ENCODE measurements at places on chromosomes 11 and 22. TPM values are rescaled to one million over a fixed set of nuclear protein-coding genes. Genes with fewer than 3 reads are reported as not detected.

DNA sequence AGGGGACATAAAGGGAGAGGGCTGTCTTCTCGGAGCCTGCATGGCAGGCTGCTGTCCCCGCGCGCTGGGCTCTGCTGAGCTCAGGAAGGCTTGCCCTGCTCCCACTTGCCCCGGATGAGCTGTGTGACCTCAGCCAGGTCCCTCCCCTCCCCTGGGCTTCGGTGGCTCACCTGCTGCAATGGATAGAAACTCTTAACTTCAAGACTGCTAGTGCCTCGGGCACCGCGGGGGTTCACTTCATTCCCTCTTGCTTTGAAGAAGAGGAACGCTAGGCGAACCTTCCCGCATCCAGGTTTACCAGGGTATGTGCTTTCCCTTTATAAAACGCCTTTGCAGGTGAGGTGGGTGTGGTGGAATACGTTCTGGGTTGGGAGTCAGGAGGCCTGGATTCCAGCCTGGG, 115.0 kb downstream of the PHF21B start:
- no peaks in the 10 kb centered on the region for H3K4me1 ChIP-seq
- no peak for DNase-seq
- H3K27me3 ChIP-seq: no peaks in the 10 kb centered on the region
- no peaks in the 10 kb centered on the region for H3K36me3 ChIP-seq
- no peak overlapping the region for H3K4me3 ChIP-seq

GRCh38 chr11:98772893-98773292, 247.9 kb upstream of the CNTN5 start:
- no peaks in the 10 kb centered on the region for H3K4me1 ChIP-seq
- no peak for DNase-seq
- no peaks in the 10 kb centered on the region for H3K36me3 ChIP-seq
- no peaks in the 10 kb centered on the region for H3K27me3 ChIP-seq
- H3K4me3 ChIP-seq: no peak overlapping the region

Gene PNPLA3
- not detected for total RNA-seq

Gene LRRC4C
- 3.2 TPM for total RNA-seq

GRCh38 chr11:57751676-57752253, at the start of gene BTBD18:
TSS of gene BTBD18 (minus strand) at chr11:57751819. CDS start at chr11:57751188, 631 bp downstream.
- no peaks in the 10 kb centered on the region for H3K36me3 ChIP-seq
- no peak within 1 kb of the TSS for H3K4me3 ChIP-seq
- no peak for DNase-seq
- H3K4me1 ChIP-seq: no peaks in the 10 kb centered on the region
- H3K27ac ChIP-seq: no peak within 1 kb of the TSS
- H3K27me3 ChIP-seq: no peaks in the 10 kb centered on the region

DNA sequence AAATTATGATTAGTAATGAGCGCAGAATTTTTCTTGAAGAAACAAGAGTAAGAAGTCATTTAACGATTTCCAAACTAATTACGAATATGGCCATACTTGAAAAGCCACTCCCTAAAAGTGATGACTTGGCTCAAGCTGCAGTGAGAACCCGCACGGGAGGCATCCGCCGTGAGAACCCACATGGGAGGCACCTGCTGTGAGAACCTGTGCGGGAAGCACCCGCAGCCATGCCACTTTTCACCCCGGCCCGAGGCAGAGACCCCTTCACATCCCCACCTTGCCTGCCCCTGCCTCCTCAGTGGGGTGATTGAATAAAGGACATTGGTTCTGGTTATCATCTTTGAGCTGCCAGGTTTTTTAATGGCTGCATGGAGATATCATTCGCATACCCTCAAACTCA, 89.7 kb downstream of the BRD1 start:
- H3K27me3 ChIP-seq: no peaks in the 10 kb centered on the region
- no peak overlapping the region for H3K27ac ChIP-seq
- H3K36me3 ChIP-seq: no peaks in the 10 kb centered on the region
- no peak for DNase-seq
- no peak overlapping the region for H3K4me3 ChIP-seq

DNA sequence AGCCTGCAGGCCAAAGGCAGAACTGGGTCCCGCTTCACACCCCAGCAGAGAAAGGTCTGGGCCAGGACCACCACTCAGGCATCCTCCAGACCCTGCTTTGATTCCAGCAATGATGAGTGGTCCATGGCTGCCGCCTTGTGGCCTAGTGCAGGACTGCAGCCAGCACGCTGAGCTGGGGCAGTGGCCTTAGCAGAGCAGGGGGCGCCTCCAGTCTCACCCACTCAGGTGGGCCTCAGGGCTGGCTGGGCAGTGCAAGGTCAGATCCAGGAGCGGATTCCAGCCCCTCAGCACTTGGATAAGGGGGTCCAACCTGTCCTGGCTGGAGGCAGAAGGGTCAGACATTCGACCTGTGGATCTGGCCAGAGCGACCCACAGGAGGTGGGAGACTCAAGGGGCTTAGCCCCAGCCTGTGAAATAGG, 9.6 kb upstream of the PDE2A start:
- no peak for DNase-seq
- peaks cover 2% of the 10 kb centered on the region for H3K4me1 ChIP-seq

GRCh38 chr11:76062733-76063132, 143.6 kb downstream of the WNT11 start:
- no peak for DNase-seq
- H3K27ac ChIP-seq: no peak overlapping the region
- no peak overlapping the region for H3K4me3 ChIP-seq
- H3K36me3 ChIP-seq: peaks cover 4% of the 10 kb centered on the region

- H3K4me3 ChIP-seq: no peak overlapping the region
- H3K27me3 ChIP-seq: no peaks in the 10 kb centered on the region
- H3K36me3 ChIP-seq: no peaks in the 10 kb centered on the region
- no peak for DNase-seq
Measured at GRCh38 chr22:49600468-49600867, 227.2 kb downstream of the BRD1 start.

DNA sequence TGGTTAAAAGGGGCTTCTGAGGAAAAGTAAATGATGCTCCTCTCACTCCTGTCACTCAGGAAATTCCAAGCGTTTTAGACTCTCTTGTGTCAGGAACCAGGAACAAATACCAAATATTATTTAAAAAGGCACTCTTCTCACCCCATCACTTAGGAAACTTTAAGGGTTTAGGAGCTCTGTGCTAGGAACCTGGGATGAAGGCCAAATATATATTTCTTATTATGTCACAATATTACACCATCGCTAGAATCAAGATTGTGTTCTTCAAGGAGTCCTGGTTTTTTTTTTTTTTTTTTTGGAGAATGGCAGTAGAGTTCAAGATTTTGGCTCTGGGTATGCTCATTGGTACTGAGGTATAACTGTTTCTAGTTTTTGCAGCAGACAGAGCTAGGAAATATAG, 79.0 kb upstream of the HEPHL1 start:
- H3K27me3 ChIP-seq: no peaks in the 10 kb centered on the region
- no peak overlapping the region for H3K4me3 ChIP-seq
- no peaks in the 10 kb centered on the region for H3K36me3 ChIP-seq
- no peaks in the 10 kb centered on the region for H3K4me1 ChIP-seq

Gene ATP6V1E1
- 124 TPM for total RNA-seq

DNA sequence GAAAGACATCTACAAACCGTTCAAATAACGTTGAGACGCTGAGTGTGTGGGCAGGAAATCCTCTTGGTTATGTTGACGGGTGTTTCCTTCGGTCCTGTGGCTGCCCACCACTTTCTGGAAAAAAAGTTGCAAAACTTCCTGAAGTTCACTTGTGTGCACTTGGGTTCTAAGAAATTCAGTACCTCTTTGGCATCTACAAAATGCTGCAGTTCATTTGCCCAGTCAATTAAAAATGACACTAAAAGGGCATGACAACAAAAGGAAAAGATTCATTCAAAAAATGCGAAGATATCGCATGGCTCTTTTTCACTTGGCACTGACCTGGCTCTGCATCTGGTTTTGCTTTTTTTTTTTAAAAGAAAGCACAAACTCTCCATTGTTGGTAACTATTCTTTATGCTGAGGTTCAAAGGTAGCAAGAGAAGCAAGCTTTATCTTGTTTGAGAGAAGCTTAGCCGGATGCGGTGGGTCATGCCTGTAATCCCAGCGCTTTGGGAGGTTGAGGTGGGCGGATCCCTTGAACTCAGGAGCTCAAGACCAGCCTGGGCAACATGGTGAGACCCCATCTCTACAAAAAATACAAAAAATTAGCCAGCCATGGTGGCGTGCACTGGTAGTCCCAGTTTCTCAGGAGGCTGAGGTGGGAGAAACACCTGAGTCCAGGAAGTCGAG, 10.6 kb upstream of the XBP1 start:
- H3K36me3 ChIP-seq: peaks cover 6% of the 10 kb centered on the region
- no peak for DNase-seq
- no peak overlapping the region for H3K27ac ChIP-seq
- no peaks in the 10 kb centered on the region for H3K27me3 ChIP-seq

DNA sequence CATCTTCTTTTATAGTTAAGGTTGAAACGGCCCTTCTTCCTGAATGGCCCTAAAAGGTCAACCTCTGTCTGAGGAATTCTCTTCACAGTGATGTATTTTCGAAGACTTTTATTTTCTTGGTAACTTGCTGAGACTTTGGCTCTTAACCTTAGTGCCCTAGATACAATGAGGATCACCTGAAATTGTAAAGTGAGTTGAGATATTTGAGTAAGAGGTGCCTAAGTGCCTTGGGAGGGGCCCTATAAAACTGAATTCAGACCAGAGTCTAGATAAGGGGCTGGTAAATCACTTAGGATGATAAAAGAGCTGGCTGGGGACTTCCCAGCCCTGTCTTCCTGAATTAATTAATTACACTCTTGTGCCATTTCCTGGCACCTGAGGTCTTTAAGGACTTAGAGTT, 505.6 kb upstream of the KIRREL3 start:
- DNase-seq: no peak
- H3K36me3 ChIP-seq: no peaks in the 10 kb centered on the region
- no peaks in the 10 kb centered on the region for H3K4me1 ChIP-seq
- H3K27me3 ChIP-seq: no peaks in the 10 kb centered on the region

GRCh38 chr22:46115388-46115678, 35.0 kb upstream of the PPARA start:
- peaks cover 25% of the 10 kb centered on the region for H3K4me1 ChIP-seq
- H3K36me3 ChIP-seq: peaks cover 17% of the 10 kb centered on the region
- no peaks in the 10 kb centered on the region for H3K27me3 ChIP-seq

DNA sequence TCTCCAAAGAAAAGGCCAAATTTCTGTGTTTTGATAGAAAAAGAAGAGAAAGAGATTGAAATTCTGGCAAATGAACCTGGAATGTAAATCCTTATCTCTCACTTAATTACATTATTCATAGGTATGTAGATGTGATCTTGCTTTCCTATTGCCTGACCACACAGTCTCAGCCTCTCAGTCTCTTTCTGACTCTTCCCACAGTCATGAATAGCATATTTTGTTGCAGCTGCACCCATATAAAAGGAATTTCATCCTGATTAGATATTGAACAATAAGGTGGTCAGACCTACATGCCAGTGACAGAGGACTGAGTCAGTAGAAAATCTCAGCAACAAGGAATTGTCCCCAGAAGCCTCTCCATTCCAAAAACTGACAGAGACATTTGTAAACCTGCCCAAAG, 62.9 kb upstream of the LRRC4C start:
- H3K4me3 ChIP-seq: no peak overlapping the region
- no peak for DNase-seq
- H3K4me1 ChIP-seq: no peaks in the 10 kb centered on the region
- no peaks in the 10 kb centered on the region for H3K27me3 ChIP-seq

GRCh38 chr11:77438487-77438886, 35.4 kb downstream of the PAK1 start:
- no peaks in the 10 kb centered on the region for H3K4me1 ChIP-seq
- no peak for DNase-seq
- no peak overlapping the region for H3K4me3 ChIP-seq
- no peaks in the 10 kb centered on the region for H3K36me3 ChIP-seq

Gene MS4A6A
- 111 TPM for total RNA-seq

- no peaks in the 10 kb centered on the region for H3K36me3 ChIP-seq
- no peak overlapping the region for H3K27ac ChIP-seq
- no peaks in the 10 kb centered on the region for H3K4me1 ChIP-seq
- H3K27me3 ChIP-seq: no peaks in the 10 kb centered on the region
Measured at GRCh38 chr22:45103756-45104155, 60.0 kb upstream of the NUP50 start.

Gene SYCE3
- not detected for total RNA-seq
